Stimulated activated CD4-positive, alpha-beta T cell treated with anti-CD3 and anti-CD28 coated beads, TNF-alpha, amount 100 ng/mL, for 24 hours (primary cell): ENCODE measurements at places on chromosomes 4 and X.

- DNase-seq = no peak
Measured at GRCh38 chr4:70902577-70903290, 565 bp downstream of the MOB1B start.

DNA sequence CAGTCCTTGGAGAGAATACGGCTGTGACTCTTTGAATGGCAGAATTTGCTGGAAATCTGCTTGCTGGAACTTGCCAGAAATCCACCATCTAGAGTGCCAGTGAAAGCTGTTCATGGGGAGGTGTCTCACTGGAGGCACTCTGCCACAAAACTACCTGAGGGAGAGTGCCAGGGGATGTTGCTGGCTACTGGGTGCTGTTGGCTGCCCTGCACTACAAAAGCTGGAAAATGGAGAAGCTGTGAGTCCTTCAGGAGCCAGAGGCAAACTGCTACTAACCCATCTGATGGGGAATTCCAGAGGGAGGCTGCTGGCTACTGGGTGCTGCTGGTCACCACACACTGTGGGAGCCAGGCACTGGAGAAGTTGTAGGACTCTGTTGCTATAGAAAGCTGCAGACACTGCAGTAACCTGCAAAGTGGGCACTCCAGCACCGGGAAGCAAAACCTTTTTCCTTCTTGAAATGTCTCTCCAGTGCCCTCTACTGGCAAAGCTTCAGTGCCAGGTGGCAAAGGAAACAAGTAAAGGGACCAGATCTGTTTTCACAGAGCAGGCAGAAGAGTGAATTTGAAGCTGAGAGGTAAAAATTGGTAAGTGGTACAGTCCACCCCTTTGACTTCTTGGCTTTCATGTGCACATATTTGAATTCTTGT lies 47.8 kb upstream of the HSD17B10 start:
- peak; percentile 19 for DNase-seq

GRCh38 chrX:140355922-140356321 lies 148.9 kb downstream of the SOX3 start:
- no peak for DNase-seq

DNA sequence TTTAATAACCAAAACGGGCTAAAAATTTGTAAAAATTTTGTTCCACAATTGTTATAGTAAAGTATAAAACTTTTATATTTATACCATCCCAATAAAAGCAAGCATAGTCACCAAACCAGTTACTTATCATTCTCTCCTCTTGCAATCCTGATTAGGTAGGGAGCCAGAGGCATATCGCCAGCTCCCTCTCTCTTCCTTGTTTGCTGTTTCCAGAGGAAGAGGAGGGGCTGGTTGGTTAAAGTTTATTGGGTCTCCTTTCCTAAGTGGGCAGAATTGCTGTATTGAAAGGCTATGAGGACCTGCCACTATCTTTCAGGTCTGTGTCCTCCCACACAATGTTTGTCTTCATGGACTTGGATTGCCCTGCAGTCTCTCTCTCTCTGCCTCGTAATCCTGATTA lies 29.6 kb upstream of the BBS12 start:
- no peak for DNase-seq

DNA sequence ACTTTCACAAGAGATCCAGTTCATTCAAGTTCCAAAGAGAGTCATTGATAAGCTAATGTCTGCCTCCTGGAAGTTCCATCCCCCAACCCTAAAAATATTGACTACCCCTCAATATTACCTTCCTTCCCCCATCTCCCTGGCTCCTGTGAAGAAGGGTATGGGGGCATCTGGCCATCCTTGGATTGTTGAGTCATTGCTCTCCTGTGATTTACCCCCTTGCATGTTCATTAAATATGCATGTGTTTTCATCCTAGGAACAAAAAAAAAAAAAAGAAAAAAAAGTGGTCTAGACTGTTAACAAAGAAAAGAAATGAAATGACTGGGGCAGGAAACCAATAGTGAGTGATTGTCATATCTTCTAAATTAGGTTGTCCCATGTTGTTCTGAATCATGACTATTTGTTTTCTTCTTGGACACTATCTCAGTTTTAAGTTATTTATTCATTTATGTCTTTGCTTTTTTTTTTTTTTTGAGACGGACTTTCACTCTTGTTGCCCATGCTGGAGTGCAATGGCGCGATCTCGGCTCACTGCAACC lies 51.9 kb upstream of the HUWE1 start:
- DNase-seq = no peak

- no peak for DNase-seq
Measured at GRCh38 chr4:95086551-95086950, 328.8 kb downstream of the BMPR1B start.
